ENCODE measurements at places on chromosomes 7 and 10.

DNA sequence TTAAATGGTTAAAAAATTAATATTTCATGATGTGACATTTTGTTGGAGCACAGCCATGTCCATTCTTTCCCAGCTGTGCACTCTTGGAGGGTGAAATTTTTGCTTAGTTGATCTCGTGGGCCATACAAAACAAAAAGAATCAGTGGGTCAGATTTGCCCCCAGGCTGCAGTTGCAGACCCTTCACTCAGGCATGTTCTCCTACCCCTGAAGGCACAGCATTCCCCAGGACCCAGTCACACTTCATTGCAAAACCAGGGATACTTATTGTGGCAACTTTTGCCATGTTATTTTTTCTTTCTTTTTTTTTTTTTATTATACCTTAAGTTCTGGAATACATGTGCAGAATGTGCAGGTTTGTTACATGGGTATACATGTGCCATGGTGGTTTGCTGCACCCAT, 6.0 kb downstream of the TAS2R40 start:
- peak; percentile 60 for DNase-seq

DNA sequence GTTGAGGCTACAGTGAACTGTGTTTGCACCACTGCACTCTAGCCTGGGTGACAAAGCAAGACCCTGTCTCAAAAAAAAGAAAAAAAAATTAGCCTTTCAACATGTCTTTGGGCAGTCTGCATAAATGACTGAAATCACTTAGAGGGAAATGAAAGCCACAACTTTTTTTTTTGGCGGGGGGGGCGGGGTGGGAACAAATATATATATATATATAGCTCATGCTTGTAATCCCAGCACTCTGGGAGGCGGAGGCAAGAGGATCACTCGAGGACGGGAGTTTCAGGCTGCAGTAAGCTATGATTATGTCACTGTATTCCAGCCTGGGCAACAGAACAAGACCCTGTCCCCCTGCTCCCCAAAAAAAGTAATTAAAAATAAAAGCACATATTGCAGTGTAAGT, 23.4 kb upstream of the MICU1 start:
- DNase-seq, result no peak

DNA sequence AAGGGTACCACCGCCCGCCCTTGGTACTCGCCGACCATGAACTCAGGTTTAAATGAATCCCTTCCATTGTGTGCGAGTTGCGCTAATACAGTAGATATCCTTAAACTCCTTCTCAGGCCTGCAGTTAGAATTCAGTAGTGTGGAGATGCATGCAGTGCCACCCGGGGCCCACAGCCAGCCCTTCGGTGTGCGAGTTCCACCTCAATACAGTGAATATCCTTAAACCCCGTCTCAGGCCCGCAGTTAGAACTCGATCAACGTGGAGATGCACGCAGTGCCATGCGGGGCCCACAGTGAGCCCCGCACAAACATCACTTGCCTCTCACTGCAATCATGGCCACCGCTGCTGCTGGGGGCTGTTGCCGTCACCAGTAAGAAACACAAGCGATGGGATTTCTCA, 261.9 kb downstream of the MAD1L1 start:
- no peak for DNase-seq

GRCh38 chr7:66696774-66697191, 43.8 kb upstream of the RABGEF1 start:
- peak; percentile 44 for DNase-seq

All from fibroblast of skin of scalp (primary cell).